ENCODE measurements at places on chromosomes 5 and 9.

GRCh38 chr5:23977997-23978396 lies 470.6 kb downstream of the PRDM9 start:
- no peak for DNase-seq

DNA sequence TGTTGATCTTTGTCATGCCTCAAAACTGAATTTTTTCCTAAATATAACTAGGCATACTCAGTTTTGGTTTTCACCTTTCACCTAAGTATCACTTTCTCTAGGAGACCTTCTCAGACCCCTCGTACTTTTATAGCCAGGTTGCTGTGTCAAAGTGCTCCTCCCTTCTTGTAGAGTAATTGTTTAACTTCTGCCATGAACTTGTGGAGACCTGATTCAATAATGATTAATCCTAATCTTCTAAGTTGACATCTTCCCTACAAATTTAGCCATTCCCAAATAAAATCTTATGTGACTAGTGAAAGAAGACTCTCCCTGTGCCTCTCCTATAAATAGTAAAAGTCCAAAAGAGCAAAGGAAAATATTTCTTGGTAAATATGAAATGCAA lies 159.8 kb downstream of the SPATA31D1 start:
- no peak for DNase-seq

- DNase-seq, result no peak
Measured at GRCh38 chr5:67179697-67180361, 16.8 kb downstream of the CD180 start.

DNA sequence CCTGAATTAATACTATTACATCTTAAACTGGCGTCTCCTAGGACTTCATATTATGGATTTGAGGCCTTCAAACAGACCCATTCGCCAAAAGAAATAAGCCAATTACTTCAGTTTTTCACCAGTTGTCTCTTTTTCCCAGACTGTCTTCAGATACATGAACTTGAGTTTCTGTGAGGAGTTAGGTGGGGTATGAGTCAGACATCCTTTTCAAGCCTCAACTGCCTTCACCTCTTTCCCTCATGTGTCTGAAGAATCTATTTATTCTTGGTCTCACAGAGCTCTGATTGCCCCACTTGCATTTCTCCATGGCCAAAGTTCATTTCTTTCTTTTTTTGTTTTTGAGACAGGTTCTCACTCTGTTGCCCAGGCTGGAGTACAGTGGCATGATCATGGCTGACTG lies 12.5 kb downstream of the WNT8A start:
- DNase-seq, result no peak

DNA sequence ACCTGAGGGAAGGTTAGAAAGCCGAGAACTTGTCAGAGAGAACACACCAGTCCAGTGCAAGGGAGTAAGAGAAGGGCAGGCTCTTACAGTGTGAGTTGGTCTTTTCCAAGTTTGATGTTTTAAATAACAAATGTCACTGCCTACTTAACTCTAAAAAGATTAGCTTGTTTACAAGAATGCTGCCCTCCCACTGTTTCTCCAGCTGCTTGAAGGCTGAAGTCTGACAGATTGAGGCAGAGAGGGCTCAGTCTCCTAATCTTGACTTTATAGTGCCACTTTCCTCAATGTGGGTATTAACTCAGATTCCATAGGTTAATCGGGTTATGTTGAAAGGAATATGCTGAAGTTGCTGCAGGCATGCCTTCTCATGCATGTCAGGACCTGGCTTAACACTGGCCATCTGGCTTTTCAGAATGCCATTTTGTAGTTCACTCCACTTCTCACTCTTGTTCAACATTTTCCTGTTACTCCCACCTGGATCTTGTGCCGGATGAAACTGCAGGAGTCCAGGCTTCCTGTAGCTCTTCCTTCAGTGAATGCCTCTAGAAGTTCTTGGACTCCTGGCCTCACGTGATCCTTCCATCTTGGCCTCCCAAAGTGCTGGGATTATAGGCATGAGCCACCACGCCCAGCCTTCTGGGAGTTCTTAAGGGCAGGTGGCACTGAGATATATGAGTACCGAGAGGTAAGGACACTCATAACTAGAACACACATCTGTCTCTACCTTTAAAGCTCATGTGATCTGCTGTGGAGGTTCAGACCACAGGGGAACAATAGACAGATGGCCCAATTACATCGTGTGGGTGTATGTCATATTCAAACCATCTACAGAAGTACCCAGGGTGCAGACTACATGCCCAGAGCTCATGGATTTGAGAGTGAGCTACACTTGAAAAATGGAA lies 249.7 kb downstream of the ARHGAP26 start:
- DNase-seq, result no peak

GRCh38 chr5:68086857-68087256 lies 128.7 kb upstream of the PIK3R1 start:
- no peak for DNase-seq

DNA sequence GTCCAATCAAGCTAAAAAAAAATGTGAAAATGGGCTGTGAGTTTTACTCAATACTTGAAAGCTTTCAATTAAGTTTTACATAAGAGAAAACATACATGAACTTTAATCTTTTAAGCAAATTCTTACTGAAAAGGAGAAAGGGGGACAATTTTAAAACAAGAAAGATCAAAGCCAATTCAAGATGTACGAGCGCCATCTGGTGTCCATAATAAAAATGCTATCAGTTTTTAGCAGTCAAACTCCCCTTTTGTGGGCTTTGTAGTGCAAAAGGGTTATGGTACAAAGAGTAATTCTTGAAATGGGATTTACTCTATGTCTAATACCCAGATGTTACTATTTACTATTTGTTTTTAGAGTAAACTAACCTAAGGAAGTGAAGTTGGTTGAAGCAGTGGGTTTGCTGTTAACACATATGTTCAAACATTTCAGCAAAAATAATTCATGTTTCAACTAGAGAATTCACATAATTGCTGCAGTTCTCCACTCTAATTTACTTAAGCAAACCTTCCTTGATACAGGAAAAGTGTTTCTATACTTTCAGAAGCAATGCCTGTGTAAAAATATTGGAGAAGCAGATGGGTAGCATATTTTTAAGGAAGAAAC lies 228.2 kb upstream of the TYRP1 start:
- no peak for DNase-seq

DNA sequence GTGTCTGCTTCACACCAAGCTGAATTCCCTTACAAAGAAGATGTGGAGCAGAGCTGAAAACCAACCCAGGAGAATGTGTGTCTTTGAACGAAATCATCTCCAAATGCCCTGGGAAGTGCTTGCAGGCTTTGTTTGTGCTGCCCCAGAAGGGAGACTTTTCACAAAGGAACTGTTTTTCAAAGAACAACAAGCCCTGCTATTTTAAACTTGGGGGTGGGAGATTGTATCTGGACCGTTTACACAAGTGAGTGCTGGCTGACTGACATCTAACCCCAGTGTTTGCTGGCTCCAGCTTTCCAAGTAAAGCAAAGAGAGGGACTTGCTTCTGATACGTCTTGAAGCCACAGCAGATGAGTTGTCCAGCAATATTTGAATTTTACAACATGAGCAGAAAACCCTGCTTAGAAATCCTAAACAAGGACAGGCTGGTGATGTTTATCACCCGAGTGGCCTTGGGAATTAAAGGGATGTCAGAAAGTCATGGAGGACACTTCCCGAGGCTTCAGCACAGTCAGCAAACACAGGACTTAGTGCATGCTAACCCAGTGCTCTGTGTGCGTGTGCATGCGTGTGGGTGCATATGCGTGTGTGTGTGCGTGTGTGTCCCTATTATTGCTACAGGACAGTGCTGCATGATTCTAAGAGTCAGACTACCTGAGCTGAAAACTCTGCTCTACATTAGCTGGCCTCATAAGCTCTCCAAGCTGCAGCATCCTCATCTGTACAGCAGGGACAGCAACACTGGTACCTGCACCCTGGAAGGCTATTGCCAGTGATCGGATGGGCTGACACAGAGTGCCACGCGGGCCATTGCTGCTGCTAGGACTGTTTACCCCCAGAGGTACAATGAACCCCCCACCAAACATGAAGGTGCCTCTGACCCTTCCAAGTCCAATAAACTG lies 1.4 kb downstream of the ADAMTS12 start:
- no peak for DNase-seq

- no peak for DNase-seq
Measured at GRCh38 chr5:167961731-167962130, 329.7 kb upstream of the WWC1 start.

DNA sequence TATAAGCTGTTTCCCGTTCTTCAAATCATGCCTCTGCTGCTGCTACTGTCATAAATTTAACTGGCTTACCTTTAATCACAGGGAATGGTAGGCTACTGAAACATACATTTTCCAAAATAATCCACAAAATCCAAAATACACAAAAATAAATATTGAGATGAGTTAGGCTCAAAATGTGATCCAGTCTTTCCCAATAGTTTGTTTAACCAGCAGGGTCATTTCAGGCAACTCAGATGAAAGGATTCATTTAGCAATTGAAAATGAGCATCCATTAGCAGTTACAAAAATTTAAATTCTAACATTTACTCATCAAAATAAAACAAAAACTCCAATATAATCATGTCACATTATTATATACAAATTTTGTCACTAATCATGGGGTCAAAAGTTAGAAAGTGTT lies 1015.6 kb upstream of the DMAC1 start:
- DNase-seq, result no peak

- no peak for DNase-seq
Measured at GRCh38 chr5:166505544-166505943, 1785.9 kb upstream of the WWC1 start.

- DNase-seq, result no peak
Measured at GRCh38 chr5:114857941-114858551, 311.7 kb downstream of the TRIM36 start.

- DNase-seq, result no peak
Measured at GRCh38 chr9:7597716-7598115, 201.9 kb downstream of the DMAC1 start.

GRCh38 chr9:36450110-36450732 lies 50.2 kb upstream of the RNF38 start:
- DNase-seq, result no peak

DNA sequence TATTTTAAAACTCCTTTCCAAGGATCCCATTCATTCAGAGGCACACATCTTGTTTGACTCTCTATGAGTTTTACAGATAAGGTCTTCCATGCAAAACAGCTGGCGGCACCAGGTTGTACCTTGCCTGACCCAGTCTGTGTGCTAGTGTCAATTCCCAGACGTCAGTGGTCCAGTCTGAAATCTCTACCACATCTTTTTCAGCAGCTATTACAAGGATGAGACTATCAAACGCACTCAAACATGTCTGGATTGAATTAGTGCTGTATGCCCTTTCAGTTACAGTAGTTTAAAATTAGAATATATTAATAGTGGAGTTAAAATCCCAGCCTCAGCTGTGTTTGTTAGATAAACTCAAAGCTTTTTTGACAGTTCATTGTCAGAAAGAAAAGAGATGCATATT lies 11.7 kb downstream of the CDC14B start:
- no peak for DNase-seq

GRCh38 chr9:78463750-78464149 lies 166.8 kb downstream of the PSAT1 start:
- no peak for DNase-seq

GRCh38 chr5:1732238-1732941 lies 67.2 kb downstream of the MRPL36 start:
- no peak for DNase-seq

DNA sequence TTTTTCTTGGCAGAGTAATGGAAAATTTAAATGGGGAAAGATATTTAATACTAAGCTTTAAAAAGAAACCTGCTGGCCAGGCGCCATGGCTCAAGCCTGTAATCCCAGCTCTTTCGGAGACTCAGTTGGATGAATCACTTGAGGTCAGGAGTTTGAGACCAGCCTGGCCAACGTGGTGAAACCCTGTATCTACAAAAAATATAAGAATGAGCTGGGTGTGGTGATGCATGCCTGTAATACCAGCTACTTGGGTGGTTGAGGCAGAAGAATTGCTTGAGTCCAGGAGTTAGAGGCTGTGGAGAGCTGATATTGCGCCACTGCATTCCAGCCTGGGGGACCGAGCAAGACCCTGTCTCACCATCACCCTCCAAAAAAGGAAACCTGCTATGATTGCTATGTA lies 32.8 kb downstream of the TUT7 start:
- DNase-seq, result no peak

DNA sequence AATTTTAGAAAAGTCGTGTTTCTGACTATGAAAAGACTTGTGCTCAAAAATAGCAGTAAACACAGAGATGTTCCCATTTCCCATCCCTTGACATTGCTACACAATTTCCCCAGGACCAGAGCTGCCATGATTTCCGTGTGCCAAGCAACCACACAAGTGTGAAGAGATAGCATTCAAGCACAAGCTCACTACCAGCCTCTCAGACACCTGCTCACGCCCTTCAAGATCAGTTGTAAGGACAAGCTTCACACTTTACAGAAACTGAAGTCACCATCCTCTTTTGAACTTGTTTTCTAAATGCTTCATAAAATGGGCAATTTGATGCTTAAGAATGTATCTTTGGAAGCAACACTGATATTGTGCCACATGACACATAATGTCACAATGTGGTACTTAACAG lies 333.1 kb downstream of the CAAP1 start:
- no peak for DNase-seq

- no peak for DNase-seq
Measured at GRCh38 chr5:68587171-68587570, 371.6 kb downstream of the PIK3R1 start.

DNA sequence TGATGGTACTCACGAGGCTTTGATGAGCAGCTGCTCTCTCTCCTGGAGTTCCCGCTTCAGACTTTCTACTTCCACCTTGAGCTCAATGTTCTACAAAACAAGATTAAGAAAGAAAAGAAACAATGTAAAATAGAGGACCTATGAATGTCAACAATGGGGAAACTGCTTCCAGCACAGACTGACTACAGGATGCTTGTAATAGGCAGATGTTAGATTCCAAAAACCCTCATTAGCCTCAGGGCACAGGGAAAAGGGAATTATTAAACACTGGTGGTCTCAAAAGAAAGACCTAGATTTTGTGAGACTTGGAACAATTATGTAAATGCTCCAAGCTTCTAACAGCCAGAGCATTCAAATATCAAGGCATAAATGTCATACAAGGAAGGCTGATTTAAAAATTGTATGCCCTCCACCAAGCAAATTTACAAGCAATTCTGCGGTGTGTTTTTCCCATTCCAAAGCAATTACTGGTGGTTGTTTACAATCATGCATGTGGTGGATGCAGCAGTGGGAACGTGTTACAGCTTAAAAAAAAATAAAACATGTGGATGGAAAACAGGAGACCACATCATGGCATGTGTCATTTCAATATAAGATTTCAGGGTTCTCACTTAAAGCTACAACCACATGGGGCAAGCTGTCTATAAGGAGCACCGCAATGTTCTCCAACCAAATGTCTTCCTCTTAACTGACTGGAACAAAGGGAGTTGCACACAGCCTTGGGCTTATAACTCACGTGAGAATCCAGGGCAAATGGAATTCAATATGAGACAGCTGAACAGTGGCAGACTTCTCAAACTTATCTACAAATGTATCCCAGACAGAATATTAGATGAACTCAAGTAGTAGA lies 34.0 kb downstream of the CDK5RAP2 start:
- DNase-seq, result no peak

All from activated T-cell treated with anti-CD3 and anti-CD28 coated beads for 24 hours (primary cell).